ENCODE measurements at places on chromosomes 16 and 17.

DNA sequence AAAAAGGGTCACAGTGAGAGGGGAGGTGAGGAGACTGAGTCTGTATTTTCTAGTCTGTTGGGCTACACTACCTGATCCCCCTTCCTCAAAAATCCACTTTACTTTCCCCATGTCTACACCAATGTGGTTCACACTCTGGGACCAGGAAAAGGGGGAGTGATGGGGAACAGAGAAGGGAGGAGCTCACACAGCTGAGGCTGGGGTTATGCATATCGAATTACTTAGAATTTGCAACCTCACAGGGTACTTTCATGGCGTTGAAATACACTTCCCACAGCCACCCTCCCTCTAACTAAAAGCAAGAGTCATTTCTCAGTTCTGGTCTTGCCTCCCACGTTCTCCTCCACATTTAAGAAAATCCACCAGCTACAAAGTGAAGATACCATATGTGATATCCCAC, 14.1 kb downstream of the MAPT start:
- no peak for DNase-seq

DNA sequence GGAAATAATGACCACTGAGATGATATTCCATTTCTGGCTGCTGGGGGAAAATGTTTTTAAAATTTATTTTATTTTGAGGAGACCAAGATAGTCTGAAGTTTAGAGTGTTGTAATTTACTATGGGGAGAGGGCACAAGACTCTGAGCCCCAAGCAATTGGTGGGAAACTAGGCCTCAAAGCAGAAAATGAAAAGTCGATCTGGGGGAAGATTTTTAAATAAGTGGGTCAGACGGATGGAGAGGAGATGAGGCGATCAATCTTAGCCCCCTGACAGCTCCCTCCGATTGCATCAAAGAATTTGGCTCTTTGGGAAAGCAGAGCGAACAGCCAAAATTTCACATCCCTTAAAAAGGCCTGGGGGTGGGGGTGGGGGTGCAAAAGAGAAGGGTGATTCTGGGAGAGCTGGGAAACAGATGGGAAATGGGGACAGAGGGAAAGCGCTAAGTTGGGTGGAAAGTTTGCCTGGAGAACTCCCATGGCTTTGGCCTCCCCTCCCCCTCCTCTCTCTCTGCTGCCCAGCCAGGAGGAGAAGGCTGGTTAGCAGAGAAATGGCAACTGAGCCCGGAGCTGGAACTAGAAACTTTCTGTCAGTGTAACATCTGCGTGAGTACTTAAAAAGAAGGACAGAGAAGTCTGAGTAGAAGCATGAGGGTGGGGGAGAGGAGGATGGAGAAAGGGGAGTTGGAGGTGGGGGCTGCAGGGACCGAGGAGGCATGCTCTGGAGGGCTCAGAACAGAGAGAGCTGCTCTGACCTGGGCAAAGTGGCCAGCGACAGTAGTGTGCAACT, 1.4 kb upstream of the HOXB2 start:
- no peak for DNase-seq

- DNase-seq = no peak
These were observed 60.0 kb downstream of the ABCC1 start for GRCh38 chr16:16009401-16009800.

DNA sequence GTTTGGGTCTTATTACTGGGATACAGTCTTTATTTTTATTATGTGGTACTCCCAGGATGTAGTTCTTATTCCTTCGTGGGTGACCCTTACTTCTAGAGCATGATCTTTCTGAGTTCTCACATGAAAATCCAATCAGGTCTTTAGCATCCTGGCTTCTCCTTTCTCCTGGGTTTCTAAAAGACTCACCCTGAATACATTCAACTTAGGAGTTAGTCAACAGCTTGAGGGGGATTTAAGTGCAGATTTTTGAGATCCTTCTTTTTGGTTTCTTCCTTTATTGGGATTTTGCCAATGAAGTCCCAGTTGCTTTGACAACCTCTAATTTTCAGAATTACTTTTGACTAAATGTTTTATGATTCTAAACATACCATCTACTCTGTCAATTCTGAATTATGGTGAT, 68.2 kb downstream of the SIAH1 start:
- peak; percentile 43 for DNase-seq

GRCh38 chr16:83627996-83628395, 179.8 kb upstream of the HSBP1 start:
- no peak for DNase-seq

DNA sequence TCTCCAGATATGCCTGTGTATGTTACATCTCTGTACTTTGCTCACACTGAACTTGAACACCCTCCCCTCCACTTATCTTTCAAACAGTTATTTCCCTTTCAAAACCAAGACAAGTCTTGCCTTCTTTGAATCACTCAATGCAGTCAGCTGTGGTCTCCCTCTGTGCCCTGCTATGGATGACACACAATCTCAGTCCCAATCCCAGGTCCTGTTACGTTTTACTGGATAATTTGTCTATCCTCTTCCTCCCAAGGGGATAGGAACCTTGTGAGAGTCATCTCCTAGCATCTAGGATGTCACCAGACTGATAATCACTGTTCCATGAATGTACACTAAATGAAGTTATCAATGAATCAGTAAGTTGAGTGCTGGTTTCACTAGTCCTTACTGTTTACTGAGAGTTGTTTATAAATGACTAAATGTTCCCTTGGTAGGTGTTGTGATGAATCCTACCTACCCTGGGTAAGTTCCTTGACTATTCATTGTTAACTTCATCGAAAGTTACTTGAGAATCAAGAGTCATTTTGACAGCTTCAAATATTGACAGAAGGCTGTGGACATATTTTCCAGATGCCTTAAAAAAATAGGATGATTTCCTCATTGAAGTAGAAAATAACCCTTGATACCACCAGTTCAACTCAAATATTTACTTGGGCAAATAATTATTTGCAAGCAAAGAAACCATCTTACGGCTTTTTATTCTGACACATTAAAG, 244.9 kb downstream of the PRKCA start:
- no peak for DNase-seq

DNA sequence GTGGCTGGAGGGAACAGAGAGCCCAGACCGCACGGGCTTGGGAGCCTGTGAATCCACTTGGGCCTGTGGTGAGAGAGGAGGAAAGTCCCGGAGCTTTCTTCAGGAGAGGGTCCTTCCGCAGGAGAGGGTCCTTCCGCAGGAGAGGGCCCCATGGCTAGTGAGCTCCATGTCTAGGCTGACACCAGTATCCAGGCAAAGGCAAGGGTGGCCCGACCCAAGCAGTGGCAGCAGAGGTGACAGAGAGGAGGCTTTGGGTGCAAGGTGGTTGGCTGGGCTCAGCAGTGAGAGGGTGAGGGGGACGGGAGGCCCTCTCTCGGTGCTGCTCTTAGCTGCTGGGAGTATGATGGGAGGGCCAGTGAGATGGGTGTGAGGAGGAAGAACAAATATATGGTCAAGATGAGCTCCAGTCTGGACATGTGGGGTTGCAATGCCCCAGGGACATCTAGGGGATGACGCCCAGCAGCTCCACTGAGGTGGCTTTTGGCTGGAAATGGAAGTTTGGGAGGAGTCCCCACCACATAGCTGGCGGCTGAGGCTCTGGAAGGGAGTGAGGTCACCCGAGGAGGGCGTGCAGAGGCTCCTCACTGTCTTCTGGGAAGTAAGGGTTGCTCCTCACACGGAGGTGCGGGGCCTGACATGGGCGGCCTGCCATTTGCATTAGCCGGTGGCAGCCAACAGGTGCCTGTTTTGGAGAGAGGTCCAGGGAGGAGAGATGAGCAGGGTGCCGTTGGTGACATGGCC, 2.3 kb upstream of the HSD3B7 start:
- DNase-seq = no peak

DNA sequence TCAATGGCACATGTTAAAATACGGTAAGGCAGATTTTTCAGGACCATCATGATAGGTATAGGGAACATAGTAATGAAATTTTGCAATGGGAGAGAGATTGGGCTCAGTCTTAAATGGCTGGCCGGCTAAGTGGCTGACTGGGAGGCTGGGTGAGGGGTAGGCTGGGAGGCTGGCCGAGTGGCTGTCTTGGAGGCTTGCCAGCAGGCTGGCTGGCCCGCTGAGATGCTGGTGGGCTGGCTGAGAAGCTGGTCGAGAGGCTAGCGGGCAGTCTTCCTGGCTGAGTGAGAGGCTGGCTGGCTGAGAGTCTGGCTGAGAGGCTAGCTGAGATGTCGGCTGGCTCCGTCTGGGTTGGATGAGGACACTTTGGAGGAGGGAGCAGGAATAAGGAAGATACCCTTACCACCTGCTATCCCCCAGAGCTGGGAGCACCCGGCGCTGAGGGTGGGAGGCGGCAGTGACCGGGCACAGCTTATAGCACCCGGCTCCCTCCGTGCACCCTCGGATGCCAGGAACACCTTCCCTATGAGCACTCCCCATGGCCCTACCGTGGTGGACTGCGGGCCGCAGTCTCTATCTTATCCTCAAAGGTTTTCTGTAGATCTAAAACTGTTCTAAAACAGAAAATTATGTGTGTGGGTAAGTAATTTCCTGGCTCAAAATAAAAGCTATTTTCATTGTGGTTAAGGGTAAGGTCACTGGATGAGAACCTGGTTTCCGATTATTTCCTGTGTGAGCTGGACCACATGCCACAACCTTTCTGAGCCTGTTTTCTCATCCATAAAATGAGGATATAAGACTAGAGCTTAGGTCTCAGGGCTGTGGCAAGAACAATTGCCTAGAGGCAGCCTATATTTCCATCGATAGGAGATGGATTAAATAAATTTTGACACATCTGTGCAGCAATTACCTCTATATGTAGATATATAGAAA, 34.5 kb upstream of the TMC5 start:
- no peak for DNase-seq

- no peak for DNase-seq
These were observed 9.9 kb upstream of the FOXJ1 start for GRCh38 chr17:76150712-76151622.

GRCh38 chr17:35588196-35588920, 1.2 kb downstream of the AP2B1 start:
- DNase-seq = no peak

GRCh38 chr16:88819126-88819525, 7.4 kb upstream of the APRT start:
- DNase-seq = no peak

- DNase-seq = peak; percentile 6
These were observed 29.5 kb downstream of the CYLD start for GRCh38 chr16:50771366-50771765.

DNA sequence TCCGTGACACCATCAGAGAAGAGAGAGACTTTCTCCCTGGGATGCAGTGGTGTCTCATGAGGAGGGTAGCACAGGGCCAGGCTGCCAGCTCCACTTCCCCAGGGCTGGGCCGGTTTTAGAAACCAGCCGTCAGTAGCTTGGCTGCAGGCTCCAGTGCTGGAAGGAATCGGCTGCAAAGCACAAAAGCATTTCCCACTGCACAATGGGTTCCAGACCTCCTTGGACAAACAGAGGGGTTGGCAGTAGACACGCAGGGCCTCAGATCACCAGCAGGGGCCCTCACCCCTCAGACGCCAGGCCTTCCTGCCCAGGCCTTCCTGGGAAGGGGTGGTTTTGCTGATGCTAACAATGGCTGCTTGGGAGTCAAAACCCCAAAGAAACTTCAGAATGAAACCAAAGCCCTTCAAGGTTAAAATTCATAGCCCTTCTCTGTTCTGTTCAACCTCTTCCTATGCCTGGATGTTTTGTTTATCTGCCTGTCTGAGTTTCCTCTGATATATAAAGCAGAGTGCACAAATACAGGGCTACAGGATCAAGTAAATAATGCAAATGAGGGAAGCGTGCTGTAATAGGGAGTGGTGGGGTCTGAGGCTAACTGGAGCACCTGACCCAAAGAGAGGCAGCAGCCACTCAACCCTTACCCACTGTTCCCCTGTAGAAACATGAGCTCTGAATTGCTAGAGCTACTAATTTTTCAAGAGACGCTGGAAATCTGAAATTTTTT, 26.2 kb downstream of the TEKT5 start:
- DNase-seq = peak; percentile 21

GRCh38 chr16:79334127-79334526, 266.4 kb downstream of the MAF start:
- DNase-seq = peak; percentile 35

DNA sequence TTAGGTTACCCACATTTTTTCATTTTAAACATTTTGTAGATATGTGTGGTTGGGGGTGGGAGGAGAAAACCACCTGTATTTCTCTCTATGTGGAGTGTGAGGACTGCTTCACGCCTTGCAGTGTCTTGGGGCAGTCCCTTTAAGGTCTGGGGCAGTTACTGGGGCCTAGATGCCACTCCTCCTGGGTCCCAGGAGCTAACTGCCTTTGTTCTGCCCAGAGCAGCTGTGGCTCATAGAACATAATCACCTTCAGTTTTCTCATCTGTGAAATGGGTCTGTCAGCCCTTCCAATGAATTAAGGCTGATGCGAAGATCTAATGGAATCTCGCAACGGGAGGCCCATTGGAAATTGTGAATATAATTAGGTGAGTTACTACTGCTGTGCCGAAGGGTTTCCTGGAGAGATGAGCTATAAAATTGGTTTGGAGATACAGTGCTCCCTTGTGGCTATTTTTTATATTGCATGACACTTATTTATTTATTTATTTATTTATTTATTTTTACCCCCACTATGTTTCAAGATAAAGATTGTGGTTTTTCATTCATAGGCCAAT, 22.9 kb downstream of the DHRS7C start:
- DNase-seq = peak; percentile 68

- DNase-seq = no peak
These were observed 63.7 kb upstream of the LYRM9 start for GRCh38 chr17:27956601-27957445.

GRCh38 chr17:37373530-37374159, 2.1 kb upstream of the C17orf78 start:
- peak; percentile 79 for DNase-seq

DNA sequence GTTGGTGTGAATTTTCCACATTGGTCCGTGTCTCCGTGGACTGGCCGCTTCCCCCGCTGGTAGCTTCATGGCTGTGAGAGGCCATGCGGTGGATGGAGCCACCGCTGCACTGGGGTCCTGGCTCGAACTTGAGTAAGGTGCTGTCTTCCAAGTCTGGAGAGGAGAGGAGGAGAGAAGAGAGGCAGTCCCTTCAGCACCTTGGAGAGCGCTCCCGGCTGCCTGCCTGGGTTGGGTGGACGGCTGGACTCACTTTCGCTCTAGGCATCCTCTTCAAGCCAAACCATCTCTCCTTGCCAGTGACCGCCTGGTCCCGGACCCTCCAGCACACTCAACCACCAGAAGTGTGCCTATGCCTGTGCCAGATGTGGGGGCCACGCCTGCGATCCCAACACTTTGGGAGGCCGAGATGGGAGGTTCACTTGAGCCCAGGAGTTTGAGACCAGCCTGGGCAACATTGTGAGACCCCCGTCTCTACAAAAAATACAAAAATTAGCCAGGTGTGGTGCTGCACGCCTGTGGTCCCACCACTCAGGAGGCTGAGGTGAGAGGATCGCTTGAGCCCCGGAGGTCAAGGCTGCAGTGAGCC, 6.2 kb downstream of the JPH3 start:
- peak; percentile 50 for DNase-seq

DNA sequence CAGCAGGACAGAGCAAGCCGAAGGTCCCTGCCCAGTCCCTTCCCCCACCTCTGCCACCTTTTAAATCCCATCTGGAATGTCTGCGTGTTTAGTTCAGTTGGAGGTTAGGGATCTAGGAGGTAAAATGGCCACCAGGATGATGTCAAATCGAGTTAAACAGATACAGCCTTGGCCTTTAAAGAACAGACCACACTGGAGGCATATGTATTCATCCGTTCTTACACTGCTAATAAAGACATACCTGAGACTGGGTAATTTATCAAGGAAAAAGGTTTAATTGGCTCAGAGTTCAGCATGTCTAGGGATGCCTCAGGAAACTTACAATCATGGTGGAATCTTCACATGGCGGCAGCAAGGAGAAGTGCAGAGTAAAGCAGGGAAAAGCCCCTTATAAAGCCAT, 167.8 kb upstream of the CACNG5 start:
- no peak for DNase-seq
